HFF-Myc (cell line): ENCODE measurements at places on chromosomes 16 and 17.

DNA sequence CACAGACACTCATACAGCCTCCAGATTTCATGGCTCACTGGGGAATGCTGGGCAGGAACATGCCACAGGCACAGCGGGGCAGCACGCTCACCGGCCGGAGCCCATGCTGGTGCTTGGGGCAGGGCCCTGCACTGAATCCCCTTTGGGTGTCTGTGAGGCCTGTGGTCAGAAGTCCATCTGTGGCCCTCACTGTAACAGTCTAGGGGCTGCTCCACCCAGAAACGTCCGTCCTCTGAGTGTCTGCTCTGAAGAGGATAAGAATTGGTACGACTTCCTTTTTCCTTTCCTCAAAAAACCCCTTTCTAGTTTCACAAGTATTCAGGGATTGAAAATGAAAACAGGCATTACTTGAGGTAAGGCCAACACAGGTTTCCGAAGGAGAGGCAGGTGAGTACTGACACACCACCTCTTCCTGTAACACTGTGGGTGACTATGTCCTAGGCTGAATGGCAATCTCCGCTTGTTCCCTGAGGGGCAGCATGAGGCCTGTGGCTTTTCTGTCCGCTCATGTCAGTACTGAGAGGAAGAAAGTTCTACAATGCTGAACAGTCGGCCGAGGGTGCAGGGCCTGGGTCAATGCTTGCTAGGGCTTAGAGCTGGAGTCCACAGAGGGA is 42.5 kb downstream of the TMEM11 start:
- DNase-seq = no peak

- DNase-seq = no peak
Observed at GRCh38 chr17:66338937-66339336, 36.5 kb downstream of the PRKCA start.

DNA sequence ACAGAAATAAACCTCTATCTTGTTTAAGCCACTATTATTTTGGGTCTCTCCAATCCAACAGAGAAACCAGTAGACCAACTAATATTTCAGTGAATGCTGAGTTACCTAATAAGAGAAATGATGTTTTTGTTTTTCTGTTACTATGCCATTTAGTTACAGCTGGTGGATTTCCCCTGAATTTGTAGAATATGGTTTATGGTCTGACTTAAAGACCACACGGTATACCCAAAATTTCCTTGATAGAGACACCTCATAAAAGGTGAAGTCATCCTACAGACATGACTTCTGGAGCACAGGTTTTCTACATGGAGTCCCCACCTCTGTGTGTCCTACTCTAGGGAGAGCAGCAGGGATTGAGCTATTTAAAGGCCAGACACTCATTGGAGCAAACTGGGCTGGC is 13.3 kb downstream of the PIK3R5 start:
- DNase-seq = no peak

- no peak for DNase-seq
Observed at GRCh38 chr16:83887080-83887479, 11.8 kb upstream of the MLYCD start.

DNA sequence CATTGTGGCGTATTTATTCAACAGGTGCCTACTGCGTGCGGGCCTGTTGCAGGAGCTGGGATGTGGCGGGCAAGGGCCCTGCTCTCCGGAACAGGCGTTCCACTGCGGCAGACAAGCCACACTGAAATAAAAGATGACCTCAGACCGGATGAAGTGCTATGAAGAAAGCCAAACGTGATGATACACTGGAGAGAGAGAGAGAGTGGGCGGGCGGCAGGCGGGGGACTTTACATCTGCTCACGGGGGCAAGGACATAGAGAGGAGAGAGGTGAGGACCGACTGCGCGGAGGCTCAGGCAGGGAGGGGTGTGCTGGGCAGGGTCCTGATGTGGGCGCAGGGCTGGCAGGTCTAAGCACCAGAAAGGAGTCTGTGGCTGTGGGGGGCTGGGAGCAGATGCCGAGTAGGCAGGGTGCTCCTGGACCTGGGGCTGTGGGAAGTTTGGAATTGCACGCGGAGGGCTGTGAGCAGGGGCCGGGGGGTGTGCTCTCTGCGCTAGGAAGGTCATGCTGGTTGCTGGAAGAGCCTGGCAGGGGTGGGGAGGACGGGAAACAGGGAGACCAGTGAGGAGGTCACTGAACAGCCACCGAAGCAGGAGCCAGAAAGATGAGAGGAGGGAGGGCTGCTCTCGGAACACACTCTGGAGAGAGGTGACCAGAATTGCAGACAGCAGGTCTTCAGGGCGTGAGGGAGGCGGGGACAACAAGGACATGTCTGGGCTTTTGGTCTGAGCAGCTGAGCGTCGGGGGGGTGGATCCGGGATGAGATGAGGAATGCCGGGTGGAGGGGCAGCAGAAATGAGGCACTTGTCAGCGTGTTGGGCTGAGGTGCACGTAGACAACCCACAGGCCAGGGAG is 9.9 kb downstream of the MXRA7 start:
- DNase-seq = peak; percentile 48

- no peak for DNase-seq
Observed at GRCh38 chr17:80153004-80153403, 6.1 kb upstream of the EIF4A3 start.

GRCh38 chr16:49488740-49489525 is 115.3 kb downstream of the C16orf78 start:
- DNase-seq = no peak

- no peak for DNase-seq
Observed at GRCh38 chr16:71205482-71206131, 24.9 kb downstream of the HYDIN start.

GRCh38 chr17:44361292-44362260 is 2.1 kb downstream of the FAM171A2 start:
- no peak for DNase-seq

DNA sequence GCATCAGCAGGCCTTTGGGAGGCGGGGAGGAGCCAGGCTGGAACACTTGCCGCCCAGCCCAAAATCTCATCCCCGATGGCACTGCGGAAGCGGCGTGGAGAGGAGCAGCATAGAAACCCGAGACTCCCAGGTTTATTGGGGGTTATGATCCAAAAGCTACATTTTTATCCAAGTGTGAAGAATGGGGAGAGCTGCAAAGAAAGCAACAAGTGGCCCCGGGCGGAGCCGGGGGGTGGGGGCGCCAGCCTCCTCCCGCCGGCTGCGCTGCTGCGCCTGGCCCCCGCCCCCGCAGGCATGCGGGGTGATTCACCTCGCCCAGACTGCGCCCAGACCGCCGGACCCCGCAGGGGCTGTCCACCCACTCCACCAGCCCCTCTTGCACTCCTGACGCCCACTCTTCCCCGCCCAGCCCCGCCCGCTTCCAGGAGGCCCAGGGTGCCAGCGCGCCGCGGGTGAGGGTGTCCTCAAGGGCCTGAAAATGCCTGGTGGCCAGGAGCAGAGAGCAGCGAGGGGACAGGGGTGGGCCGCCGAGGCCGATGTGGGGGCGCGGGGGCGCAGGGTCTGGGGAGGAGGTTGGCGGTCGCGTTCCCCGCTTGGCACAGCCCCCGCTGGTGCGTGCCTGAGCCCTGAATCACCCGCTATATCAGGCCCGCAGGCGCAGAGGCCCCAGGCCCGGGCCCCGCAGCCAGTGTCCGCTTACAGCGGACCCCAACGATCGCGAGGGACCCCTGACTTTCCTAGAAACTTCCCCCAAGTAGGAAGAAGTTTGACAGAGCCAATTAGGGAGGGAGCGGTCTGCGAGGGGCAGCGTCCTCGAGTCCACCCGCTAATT is 1.3 kb downstream of the CAVIN1 start:
- no peak for DNase-seq

- peak; percentile 56 for DNase-seq
Observed at GRCh38 chr17:65783845-65784334, 222.4 kb upstream of the AXIN2 start.

DNA sequence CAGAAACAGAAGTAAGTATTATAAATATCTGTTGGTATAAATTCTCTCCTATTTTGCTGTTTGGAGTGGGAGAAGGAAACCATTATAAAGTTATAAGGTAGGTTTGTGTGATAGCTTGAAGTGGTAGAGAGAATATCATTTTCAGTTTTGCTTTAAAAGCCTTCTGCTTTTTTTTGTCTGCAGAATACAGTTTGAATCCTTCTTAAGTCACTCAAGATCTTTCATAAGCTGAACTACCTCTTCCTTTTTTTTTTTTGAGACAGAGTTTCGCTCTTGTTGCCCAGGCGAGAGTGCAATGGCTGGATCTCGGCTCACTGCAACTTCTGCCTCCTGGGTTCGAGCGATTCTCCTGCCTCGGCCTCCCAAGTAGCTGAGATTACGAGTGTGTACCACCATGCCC is 9.0 kb downstream of the ATAD5 start:
- DNase-seq = no peak

DNA sequence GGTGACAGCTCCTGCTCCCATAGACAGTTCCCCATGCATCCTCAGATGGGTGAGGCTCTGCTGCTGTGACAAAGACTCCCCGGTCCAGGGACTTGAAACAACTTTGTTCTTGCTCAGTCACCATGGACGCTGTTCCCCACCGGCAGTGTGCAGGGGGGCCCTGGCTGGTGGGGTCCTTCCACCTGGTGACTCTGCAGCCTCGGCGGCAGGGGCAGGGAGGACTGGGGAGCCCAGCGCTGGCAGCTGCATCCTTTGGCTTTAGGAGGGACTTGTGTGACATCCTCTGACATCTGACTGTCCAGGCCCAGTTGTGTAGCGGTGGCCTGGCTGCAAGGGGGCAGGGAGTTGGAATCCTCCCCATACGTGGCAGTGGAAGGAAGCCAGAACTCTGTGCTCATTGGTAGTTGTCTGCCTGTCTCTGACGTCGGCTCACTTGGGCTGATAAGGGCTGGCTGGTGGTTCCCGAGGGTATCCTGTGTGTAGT is 107.3 kb downstream of the CMIP start:
- DNase-seq = no peak

- no peak for DNase-seq
Observed at GRCh38 chr17:74211912-74212208, 1.5 kb upstream of the TTYH2 start.

DNA sequence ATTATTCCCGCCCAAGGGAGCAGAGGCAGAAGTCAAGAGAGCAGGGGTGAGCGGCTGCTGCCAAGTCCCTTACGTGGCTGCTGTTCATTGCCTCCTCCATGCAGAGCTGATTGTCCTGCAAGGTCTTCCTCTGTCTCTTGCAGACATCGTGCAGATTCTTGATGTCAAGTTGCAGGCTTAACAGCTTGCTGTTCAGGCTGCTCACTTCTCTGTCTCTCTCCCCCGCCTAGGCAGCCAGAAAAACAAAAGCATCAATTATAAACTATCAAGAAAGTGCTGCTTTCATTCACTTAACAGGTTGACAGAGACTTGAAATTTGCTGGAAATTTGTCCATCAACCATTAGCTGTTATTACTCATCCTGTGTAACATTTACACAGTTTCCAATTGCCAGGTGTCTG is 7.3 kb downstream of the PMFBP1 start:
- no peak for DNase-seq

DNA sequence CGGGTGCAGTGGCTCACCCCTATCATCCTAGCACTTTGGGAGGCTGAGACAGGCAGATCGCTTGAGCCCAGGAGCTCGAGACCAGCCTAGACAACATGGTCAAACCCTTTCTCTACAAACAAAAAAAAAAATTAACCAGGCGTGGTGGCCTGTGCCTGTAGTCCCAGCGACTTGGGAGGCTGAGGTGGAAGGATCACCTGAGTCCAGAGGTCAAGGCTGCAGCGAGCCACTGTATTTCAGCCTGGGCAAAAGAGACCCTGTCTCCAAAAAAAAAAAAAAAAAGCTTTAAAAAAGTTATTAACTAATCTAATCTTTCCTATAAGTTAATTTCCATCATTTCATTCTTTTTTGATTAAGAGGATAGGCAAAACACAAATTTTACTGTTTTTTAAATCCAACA is 2.5 kb downstream of the NCOR1 start:
- DNase-seq = no peak

- no peak for DNase-seq
Observed at GRCh38 chr16:15993946-15994665, 44.7 kb downstream of the ABCC1 start.

- no peak for DNase-seq
Observed at GRCh38 chr16:17470182-17470907, 415 bp downstream of the XYLT1 start.

GRCh38 chr17:42009170-42009569 is 8.1 kb downstream of the DNAJC7 start:
- no peak for DNase-seq

GRCh38 chr16:28040039-28040438 is 23.5 kb downstream of the GSG1L start:
- no peak for DNase-seq

DNA sequence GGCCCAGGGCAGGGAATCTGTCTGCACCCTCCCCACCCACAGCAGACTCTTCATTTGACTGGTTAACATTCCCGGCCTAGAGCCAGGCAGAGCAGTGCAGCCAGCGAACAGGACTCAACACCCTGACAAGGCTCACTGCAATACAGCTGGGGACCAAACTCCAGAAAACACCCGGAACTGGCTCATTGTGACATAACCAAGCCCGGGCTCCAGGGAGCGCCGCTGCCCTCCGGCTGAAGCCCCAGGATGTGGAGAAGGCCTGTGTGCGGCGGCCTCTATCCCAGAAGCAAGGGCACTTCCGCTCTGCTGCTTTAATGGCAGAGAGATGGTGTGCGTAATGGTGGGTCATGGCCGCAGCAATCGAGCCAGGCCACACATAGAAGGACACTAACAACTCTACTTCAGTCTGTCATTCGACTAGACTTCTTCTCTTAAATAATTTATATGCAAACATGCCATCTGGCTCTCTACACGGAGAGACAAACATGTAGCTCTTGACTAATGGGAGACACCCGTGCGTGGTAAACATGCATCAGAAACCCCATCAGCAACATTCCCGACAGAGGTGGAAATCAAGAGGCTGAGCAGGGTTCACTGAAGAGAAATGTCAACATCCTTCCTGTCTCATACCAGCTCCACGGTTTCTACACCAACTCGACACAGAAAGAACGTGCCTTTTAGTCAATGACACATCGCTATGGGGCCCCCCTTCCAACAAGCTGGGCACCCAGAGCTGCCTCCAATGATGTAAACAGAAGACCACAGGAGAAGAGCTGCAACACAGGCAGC is 18.0 kb downstream of the KLHDC4 start:
- no peak for DNase-seq

DNA sequence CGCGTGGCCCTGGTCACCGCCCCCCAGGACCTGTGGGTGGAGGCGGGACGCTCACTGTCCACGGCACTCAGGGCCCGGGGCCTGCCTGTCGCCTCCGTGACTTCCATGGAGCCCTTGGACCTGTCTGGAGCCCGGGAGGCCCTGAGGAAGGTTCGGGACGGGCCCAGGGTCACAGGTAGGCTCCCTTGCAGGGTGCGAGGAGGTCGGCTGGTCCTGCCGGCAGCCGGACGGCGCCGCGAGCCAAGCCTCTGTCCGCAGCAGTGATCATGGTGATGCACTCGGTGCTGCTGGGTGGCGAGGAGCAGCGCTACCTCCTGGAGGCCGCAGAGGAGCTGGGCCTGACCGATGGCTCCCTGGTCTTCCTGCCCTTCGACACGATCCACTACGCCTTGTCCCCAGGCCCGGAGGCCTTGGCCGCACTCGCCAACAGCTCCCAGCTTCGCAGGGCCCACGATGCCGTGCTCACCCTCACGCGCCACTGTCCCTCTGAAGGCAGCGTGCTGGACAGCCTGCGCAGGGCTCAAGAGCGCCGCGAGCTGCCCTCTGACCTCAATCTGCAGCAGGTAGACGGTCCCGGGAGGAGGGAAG is 1.3 kb downstream of the GUCY2D start:
- no peak for DNase-seq

GRCh38 chr16:12268606-12269005 is 292.1 kb downstream of the SNX29 start:
- no peak for DNase-seq
